ENCODE measurements at places on chromosomes 5 and 9.
A peak's percentile ranks its signal among the peaks of the same experiment; 100 is the strongest.

DNA sequence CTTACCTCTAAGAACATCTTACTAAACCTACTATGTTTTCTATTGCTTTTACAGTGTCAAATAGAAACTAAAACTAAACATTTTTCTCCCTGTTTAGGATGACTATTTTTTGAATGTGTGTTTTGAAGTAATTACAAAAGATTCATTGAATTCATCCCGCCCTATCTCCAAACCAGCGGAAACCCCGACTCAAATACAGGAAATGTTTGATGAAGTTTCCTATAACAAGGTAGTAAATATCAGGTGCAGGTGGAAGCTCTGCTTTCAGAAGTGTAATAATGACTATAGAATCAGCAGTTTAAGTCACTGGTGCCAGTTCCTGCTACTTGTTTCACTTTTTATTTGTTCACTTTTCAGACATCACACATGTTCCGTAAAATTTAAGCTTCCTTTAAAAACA, 20.0 kb downstream of the ERAP2 start:
- DNase-seq = no peak

DNA sequence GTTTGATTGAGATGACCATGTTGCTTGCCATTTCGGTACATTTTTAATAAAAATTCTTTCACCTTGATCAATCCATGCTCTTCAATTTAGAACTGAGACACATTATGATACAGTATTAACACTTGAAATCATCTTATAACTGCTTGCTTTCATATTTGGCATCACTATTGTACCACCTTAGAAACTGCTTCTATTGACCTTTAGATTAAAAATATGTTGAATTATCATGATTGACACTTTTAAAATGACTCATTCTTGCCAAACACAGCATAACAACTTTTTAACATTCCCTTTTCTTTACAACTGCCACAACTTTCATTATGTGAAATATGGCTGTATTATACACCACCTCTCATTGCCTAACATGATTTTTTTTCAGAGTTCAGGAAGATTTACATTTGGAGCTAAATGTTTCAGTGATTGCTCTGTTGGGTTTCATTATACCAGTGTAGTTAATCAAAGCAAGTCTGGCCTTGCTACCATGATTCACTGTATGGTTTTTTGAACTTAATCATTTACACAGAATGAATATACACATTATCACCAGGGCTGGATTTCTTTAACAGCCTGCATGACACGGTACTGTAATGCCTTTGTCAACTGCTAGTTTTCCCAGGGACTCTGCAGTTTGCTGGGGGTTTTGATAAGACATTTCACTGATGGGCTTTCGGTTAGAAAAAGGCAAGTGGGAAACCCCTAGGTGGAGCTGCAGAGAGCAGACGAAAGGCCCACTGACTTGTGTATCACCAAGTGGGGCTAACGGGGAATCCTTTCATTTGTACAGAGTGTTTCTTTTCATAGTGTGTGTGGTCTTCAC, 93.6 kb upstream of the TLE4 start:
- peak; percentile 82 for DNase-seq

DNA sequence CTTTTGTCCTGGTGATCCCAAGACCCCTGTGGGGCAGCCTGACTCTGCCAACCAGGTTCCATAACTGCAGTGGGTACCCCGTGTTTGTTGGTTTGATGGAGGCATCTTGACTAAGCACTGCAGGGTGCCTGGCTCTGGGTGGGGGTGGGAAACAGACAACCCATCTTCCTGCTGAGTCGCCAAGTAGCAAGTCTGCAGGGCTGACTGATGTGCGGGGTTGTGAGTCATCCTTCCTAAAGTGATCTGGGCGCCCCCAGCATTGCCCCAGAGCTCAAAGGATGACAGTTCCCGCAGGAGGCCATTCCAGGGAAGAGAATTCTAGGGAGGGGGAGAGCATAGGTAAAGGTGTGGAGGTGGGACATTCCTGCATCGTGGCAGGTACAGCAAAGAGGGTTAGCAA, 23.5 kb downstream of the DAB2IP start:
- peak; percentile 91 for DNase-seq

DNA sequence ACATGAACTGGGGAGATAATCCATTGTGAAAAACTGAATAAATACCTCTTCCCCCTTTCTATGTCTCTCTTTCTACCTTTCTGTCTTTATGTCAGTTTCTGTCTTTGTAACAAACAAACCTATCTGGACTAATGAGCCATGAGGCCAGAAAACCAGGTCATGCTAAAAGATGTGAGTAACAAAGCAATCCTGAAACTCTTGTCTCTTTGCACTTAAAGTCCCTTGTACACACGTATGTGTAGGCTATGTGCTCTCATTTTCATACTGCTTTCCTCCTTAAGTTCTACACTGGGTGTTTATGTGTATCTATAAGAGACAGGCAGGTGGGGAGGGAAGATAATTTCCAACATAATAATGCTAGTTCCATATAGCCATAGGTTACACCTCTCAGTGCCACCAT, 123.8 kb upstream of the PTGER4 start:
- no peak for DNase-seq

DNA sequence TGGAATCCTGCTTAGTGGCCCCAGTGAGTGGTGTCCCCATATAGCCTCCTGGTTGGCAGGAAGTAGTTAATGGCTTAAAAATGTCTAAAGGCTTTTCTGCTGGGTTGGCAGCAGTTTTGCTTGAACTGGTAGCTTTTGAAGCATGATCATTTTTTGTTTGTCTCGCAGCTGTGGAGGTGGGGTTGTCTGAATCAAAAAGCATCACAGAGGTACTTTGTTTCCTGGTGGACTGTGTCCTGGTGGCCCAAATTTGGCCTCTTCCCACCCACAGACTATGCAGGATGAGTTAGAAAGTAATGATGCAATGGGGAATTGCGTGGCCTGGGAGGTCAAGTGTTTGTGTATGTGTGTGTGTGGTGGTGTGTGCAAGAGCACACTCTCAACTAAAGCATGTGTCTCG, 322.7 kb downstream of the ARHGEF28 start:
- no peak for DNase-seq

DNA sequence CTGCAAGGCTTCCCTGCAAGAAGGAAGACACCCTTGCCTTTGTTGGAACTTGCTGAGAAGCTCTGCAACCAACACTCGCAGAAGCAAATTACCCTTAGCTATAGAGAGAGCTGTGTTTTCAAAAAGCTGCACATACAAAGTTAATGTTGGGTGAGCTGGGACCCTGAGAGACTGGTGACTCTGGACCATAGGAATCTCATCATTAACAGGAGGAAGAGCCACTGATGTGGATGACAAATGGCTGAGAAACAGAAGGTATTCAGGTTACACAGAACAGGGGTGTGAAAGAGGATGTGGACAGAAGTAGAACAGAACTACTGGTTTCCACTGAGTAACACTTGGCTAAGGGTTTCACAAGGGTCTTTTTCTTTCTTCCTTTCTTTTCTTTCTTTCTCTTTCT, 493.5 kb downstream of the IRX1 start:
- DNase-seq = no peak

- peak; percentile 82 for DNase-seq
Measured at GRCh38 chr5:83026930-83027687, 50.1 kb downstream of the TMEM167A start.

DNA sequence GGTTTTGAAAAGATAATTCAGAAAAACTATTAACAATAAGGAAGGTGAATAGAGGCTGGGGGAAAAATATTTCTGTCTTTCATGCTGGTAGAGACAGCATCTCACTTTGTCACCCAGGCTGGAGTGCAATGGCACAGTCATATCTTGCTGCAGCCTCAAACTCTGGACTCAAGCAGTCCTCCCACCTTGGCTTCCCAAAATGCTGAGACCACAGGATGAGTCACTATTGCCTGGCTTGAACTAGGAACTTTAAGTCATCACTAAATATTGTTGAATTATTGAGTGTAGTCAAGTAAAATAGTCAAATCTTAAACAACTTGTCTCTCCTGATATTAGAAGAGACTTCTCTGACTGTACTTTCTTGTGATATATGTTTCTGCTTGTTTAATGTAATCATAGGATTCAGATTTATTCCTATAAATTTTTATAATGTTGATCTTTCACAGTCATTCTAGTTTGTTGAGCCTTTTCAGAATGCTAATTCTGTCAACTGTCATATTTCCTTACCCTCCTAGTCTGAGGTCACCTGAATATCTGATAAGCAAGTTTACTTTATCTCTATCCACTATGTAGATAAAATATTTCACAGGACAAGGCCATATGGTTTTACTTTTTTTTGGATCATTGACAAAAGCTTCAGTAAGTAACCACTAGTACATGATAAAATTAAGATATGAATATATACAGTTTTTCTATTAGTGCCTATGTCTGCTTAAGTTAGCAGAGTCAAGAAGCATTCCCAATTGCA, 1696.5 kb downstream of the MAT2B start:
- DNase-seq = no peak

- no peak for DNase-seq
Measured at GRCh38 chr5:36177715-36178523, 26.0 kb downstream of the SKP2 start.
